Uterus (tissue), 4 donors: ENCODE measurements at places on chromosomes 4 and X. TPM values are rescaled to one million over a fixed set of nuclear protein-coding genes. Genes with fewer than 3 reads are reported as not detected.
A peak's percentile ranks its signal among the peaks of the same experiment; 100 is the strongest.

UCHL1 gene
- 23.7 TPM for total RNA-seq

- H3K4me1 ChIP-seq, result no peaks in the 10 kb centered on the region
- no peak overlapping the region for H3K4me3 ChIP-seq
- no peak overlapping the region for H3K27ac ChIP-seq
- H3K36me3 ChIP-seq, result no peaks in the 10 kb centered on the region
- DNase-seq, result peak; percentile 20
- no peaks in the 10 kb centered on the region for H3K27me3 ChIP-seq
Measured at GRCh38 chr4:10808591-10808990, 124.0 kb upstream of the CLNK start.

ENPP6 gene
- total RNA-seq, result not detected

DNA sequence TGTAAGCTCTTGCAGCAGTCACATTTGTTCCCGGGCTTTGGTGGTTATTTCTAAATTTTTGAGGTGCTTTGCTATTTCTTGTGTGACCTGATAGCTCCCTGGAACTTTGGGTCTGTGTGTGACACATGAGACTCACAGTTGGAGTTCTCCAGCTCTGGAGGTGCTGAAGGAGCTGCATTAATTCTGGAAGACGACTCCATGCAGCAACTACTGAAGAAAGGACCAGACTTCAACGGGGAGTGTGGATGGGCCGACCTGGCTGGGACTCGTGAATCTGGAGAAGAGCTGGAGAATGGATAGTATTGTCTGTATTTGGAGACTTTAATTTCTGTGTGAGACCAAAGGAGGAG lies 1.5 kb downstream of the MRFAP1 start:
- peak overlapping the region; percentile 97 for H3K27ac ChIP-seq
- H3K4me3 ChIP-seq, result peak overlapping the region; percentile 82
- no peak for DNase-seq
- H3K27me3 ChIP-seq, result no peaks in the 10 kb centered on the region
- no peaks in the 10 kb centered on the region for H3K4me1 ChIP-seq
- H3K36me3 ChIP-seq, result no peaks in the 10 kb centered on the region

GRCh38 chr4:17241835-17242234 lies 270.1 kb downstream of the QDPR start:
- H3K36me3 ChIP-seq, result no peaks in the 10 kb centered on the region
- no peaks in the 10 kb centered on the region for H3K27me3 ChIP-seq
- DNase-seq, result no peak
- no peaks in the 10 kb centered on the region for H3K4me1 ChIP-seq

GRCh38 chr4:183185018-183185417 lies 86.0 kb downstream of the WWC2 start:
- DNase-seq, result no peak
- no peaks in the 10 kb centered on the region for H3K27me3 ChIP-seq
- no peaks in the 10 kb centered on the region for H3K4me1 ChIP-seq
- H3K4me3 ChIP-seq, result no peak overlapping the region
- no peaks in the 10 kb centered on the region for H3K36me3 ChIP-seq

TRPC5OS gene
- total RNA-seq, result not detected

DNA sequence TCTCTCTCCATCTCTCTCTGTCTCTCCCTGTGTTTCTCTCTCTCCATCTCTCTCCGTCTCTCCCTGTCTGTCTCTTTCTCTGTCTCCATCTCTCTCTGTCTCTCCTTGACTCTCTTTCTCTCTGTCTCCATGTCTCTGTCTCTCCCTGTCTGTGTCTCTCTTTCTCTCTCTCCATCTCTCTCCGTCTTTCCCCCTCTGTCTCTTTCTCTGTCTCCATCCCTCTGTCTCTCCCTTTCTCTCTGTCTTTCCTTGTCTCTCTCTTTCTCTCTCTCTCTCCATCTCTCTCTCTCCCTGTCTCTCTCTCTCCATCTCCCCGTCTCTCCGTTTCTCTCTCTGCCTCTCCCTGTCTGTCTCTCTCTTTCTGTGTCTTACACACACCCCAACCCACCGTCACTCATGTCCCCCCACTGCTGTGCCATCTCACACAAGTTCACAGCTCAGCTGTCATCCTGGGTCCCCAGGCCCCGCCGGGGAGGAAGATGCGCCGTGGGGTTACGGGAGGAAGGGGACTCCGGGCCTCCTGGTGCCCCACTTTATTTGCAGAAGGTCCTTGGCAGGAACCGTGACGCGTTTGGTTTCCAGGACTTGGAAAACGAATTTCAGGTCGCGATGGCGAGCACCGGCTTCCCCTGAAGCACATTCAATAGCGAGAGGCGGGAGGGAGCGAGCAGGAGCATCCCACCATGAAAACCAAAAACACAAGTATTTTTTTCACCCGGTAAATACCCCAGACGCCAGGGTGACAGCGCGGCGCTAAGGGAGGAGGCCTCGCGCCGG lies 1.2 kb upstream of the SHOX start:
- no peaks in the 10 kb centered on the region for H3K36me3 ChIP-seq
- H3K27ac ChIP-seq, result no peak overlapping the region
- H3K27me3 ChIP-seq, result peaks cover 17% of the 10 kb centered on the region
- no peaks in the 10 kb centered on the region for H3K4me1 ChIP-seq

- no peak overlapping the region for H3K27ac ChIP-seq
- H3K27me3 ChIP-seq, result no peaks in the 10 kb centered on the region
- DNase-seq, result no peak
- no peaks in the 10 kb centered on the region for H3K4me1 ChIP-seq
Measured at GRCh38 chr4:23929248-23929647, 39.4 kb upstream of the PPARGC1A start.

- DNase-seq, result no peak
- H3K4me3 ChIP-seq, result no peak overlapping the region
- no peaks in the 10 kb centered on the region for H3K27me3 ChIP-seq
- no peak overlapping the region for H3K27ac ChIP-seq
- H3K4me1 ChIP-seq, result no peaks in the 10 kb centered on the region
- H3K36me3 ChIP-seq, result no peaks in the 10 kb centered on the region
Measured at GRCh38 chr4:188032583-188032982, 37.0 kb downstream of the ZFP42 start.

GRCh38 chr4:42446823-42447222 lies 49.5 kb downstream of the SHISA3 start:
- no peaks in the 10 kb centered on the region for H3K27me3 ChIP-seq
- no peaks in the 10 kb centered on the region for H3K4me1 ChIP-seq
- H3K36me3 ChIP-seq, result no peaks in the 10 kb centered on the region
- no peak for DNase-seq

GRCh38 chrX:130626521-130626920 lies 224.7 kb downstream of the RBMX2 start:
- H3K27me3 ChIP-seq, result no peaks in the 10 kb centered on the region
- no peak for DNase-seq
- no peaks in the 10 kb centered on the region for H3K4me1 ChIP-seq
- no peaks in the 10 kb centered on the region for H3K36me3 ChIP-seq
- no peak overlapping the region for H3K27ac ChIP-seq
- H3K4me3 ChIP-seq, result no peak overlapping the region

GRCh38 chr4:115537387-115537786 lies 424.0 kb upstream of the NDST4 start:
- H3K4me1 ChIP-seq, result no peaks in the 10 kb centered on the region
- H3K4me3 ChIP-seq, result no peak overlapping the region
- DNase-seq, result no peak
- no peaks in the 10 kb centered on the region for H3K27me3 ChIP-seq
- H3K36me3 ChIP-seq, result no peaks in the 10 kb centered on the region

DNA sequence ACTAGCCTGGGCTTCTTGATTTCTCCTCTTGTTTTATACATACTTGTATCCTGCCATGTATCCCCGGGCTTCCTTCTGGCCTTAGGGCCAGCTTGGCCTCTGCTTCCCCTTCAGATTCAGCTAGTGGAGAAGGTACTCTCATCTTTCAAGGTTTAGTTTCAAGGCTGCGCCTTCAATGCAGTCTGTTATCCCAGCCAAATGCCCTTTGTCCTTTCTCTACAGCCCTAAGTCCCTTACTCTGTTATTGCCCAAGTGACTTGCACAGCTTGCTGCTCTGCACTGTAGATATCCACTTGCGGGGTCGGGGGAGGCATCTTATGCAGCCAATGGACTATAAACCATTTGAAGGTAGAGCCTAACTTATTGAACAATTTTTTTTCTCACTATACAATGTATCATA lies 357.5 kb downstream of the PPP1R2C start:
- no peaks in the 10 kb centered on the region for H3K36me3 ChIP-seq
- H3K27me3 ChIP-seq, result no peaks in the 10 kb centered on the region
- DNase-seq, result no peak
- no peak overlapping the region for H3K27ac ChIP-seq
- H3K4me1 ChIP-seq, result no peaks in the 10 kb centered on the region

SORCS2 gene
- 0.26 TPM for total RNA-seq

DNA sequence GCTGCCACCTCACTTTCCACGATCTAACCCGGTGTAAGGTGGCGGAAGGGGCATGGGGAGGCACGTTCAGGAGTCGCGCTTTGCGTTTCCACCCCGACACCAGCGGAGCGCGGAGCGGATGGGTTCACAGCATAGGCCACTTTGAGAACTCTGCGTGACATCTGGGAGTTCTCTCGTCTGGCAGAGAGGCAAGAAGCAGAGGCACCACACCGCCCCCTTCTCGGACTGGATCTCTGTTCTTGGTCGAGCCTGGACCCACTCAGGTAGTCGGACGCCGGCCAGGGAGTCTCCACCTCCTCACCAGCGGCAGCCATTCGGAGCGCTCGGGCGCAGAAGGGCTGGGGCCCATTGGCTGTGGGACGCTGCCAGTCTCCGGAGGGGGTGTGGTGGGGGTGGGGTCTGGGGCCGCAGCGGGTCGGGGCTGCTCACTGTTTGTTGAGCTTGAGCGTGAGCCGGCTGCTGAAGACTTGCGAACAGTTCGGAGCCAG lies at the start of gene DACH2:
Gene DACH2 (plus strand): TSS at position 428 of the 488 bp plus-strand sequence.
- H3K27me3 ChIP-seq, result no peaks in the 10 kb centered on the region
- H3K4me1 ChIP-seq, result no peaks in the 10 kb centered on the region
- H3K36me3 ChIP-seq, result no peaks in the 10 kb centered on the region

GRCh38 chr4:185819144-185819543 lies 7.2 kb upstream of the SORBS2 start:
- H3K4me3 ChIP-seq, result no peak overlapping the region
- H3K27me3 ChIP-seq, result no peaks in the 10 kb centered on the region
- H3K36me3 ChIP-seq, result no peaks in the 10 kb centered on the region
- no peak for DNase-seq
- no peak overlapping the region for H3K27ac ChIP-seq
- no peaks in the 10 kb centered on the region for H3K4me1 ChIP-seq

DNA sequence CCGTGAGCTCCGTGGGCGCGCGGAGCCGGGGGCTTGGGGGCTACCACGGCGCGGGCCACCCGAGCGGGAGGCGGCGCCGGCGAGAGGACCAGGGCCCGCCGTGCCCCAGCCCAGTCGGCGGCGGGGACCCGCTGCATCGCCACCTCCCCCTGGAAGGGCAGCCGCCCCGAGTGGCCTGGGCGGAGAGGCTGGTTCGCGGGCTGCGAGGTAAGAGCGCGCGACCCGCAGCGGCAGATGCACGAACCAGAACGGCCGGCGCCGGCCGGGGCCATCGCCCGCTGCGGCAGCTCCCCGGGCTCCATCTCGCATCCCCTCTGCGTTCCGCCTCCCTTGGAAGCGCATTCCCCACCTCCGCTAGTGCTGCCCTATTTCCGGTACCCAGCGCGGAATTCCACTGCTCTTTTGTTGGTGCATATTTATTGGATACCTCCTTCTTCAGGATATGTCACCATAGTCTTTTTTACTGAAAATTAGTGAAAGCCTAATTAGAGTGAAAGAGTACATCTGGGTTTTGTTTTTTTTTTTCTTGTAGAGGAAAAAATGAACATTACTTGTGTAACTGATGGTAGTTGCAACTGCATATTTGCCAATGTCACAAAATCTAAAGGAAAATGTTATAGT lies 797 bp downstream of the PKD2 start:
- H3K4me3 ChIP-seq, result peak overlapping the region; percentile 71
- H3K4me1 ChIP-seq, result peaks cover 9% of the 10 kb centered on the region
- H3K27ac ChIP-seq, result peak overlapping the region; percentile 97
- no peak for DNase-seq
- H3K36me3 ChIP-seq, result no peaks in the 10 kb centered on the region

- H3K27me3 ChIP-seq, result no peaks in the 10 kb centered on the region
- no peaks in the 10 kb centered on the region for H3K4me1 ChIP-seq
- DNase-seq, result no peak
- no peaks in the 10 kb centered on the region for H3K36me3 ChIP-seq
- no peak overlapping the region for H3K4me3 ChIP-seq
Measured at GRCh38 chr4:175109933-175110332, 191.8 kb downstream of the ADAM29 start.

DNA sequence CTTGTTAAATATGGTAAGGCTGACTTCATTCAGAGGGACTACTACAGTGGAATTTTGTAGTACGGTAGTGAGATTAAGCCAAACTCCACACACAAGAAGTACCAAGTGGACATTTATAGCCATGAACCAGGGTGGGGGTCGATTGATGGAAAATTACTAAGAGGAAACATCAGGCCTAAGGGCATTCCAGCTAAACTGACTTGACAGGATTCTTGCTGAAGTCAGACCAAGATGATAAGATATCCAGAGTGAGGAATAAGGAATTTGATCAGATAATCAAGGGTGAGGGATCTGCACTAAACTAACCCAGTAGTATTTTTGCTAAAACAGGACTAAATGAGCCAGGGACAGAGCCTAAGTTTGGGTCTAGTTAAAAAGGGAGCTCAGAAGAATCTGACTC lies 597.5 kb downstream of the RPA4 start:
- H3K36me3 ChIP-seq, result no peaks in the 10 kb centered on the region
- H3K27me3 ChIP-seq, result no peaks in the 10 kb centered on the region
- DNase-seq, result no peak
- no peak overlapping the region for H3K27ac ChIP-seq

GRCh38 chr4:51932261-51932660 lies 87.9 kb downstream of the LRRC66 start:
- H3K27ac ChIP-seq, result no peak overlapping the region
- no peaks in the 10 kb centered on the region for H3K4me1 ChIP-seq
- no peaks in the 10 kb centered on the region for H3K36me3 ChIP-seq
- no peak for DNase-seq

DNA sequence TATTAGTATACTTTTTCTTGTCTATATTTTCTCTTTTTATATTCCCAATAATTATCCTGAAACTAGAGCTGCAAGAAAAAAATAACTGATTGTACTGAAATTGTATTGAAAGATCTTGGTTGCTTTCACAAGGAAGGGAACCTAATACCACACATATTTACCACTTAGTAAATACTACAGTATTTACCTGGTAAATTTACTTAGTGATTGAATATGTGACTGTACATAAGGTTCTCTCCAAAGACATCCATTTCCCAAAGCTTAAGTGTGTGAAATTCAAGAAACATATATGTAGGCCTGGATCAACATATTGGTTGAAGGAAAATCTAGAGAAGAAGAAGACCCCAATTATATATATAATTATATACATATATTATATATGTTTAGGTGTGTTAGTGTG lies 1272.7 kb downstream of the C4orf33 start:
- H3K27me3 ChIP-seq, result no peaks in the 10 kb centered on the region
- no peaks in the 10 kb centered on the region for H3K4me1 ChIP-seq
- no peak for DNase-seq
- no peak overlapping the region for H3K4me3 ChIP-seq
- no peak overlapping the region for H3K27ac ChIP-seq
- H3K36me3 ChIP-seq, result no peaks in the 10 kb centered on the region

TRPC3 gene
- 5.9 TPM for total RNA-seq

- DNase-seq, result no peak
- H3K4me3 ChIP-seq, result no peak overlapping the region
- peaks cover 6% of the 10 kb centered on the region for H3K27me3 ChIP-seq
- no peaks in the 10 kb centered on the region for H3K36me3 ChIP-seq
Measured at GRCh38 chr4:84470204-84470785, 28.8 kb downstream of the NKX6-1 start.

PPARGC1A gene
- 3.5 TPM for total RNA-seq

MAGEA9B gene
- total RNA-seq, result not detected

- H3K27me3 ChIP-seq, result no peaks in the 10 kb centered on the region
- DNase-seq, result no peak
- H3K27ac ChIP-seq, result no peak overlapping the region
- no peak overlapping the region for H3K4me3 ChIP-seq
- no peaks in the 10 kb centered on the region for H3K36me3 ChIP-seq
- H3K4me1 ChIP-seq, result no peaks in the 10 kb centered on the region
Measured at GRCh38 chr4:124754681-124755080, 42.1 kb upstream of the ANKRD50 start.

EBP gene
- total RNA-seq, result 22.1 TPM
